Cortex of kidney (tissue), 1 donor: ENCODE measurements at places on chromosomes 5 and 9.

DNA sequence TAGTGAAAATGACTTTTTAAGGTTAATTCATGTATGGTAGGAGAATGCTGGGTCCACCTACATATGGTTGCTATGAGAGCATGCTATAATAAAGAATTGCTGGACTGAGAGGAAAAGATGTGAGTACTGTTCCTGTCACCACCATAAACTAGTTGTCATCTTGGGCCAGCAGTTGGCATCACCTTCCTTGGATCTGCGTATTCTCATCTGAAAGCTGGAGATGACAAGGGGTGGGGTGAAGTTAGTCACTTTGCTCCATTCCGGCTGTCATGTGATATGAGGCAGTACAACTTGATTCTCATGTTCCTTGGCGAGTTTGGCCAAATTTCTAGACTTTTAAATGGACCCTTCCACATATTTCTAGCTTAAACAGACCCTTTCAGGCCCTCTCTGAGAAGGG is 33.3 kb downstream of the PIP5K1B start:
- DNase-seq, result no peak

- no peak for DNase-seq
Measured at GRCh38 chr5:147590096-147590495, 80.2 kb upstream of the DPYSL3 start.

- no peak for DNase-seq
Measured at GRCh38 chr5:33611877-33612276, 171.1 kb downstream of the TARS1 start.

DNA sequence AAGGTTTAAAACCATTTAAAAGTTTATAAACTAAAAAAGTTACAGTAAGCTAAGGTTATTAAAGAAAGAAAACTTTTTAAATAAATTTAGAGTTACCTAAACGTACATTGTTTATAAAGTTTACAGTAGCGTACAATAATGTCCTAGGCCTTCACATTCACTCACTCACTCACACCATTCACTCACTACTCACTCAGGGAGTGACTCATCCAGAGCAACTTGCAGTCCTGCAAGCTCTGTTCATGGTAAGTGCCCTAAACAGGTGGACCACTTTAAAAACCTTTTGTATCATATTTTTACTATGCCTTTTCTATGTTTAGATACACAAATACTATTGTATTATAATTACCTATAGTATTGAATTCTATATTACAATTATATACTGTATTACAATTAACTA is 190.8 kb upstream of the RASA1 start:
- no peak for DNase-seq

DNA sequence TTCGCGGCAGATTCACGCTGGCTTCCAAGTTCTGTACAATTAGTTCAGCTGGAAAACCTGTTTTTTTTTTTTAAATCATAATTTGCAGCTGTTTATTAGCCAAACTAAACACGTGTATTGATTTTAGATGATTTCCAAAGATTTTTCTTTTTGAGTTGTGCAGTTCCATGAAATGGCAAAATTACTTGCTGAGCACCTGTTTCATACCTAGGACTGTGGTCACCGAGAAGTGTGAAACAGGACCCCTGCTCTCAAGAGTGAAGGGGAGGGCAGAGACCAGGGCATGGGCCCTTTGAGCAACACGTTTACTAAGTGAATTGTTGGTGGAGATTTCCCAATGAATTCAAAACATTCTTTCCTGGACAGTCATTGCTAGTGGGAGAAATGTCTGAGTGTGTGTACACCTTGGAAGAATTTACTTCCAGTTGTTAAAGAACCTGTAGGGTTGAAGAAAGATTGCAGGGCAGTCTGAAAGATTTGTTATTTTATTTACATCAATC is 688 bp downstream of the SNX24 start:
- no peak for DNase-seq

GRCh38 chr5:8908055-8908683 is 637.7 kb downstream of the SEMA5A start:
- DNase-seq, result no peak

- DNase-seq, result no peak
Measured at GRCh38 chr9:18759827-18760226, 273.2 kb downstream of the SAXO1 start.

DNA sequence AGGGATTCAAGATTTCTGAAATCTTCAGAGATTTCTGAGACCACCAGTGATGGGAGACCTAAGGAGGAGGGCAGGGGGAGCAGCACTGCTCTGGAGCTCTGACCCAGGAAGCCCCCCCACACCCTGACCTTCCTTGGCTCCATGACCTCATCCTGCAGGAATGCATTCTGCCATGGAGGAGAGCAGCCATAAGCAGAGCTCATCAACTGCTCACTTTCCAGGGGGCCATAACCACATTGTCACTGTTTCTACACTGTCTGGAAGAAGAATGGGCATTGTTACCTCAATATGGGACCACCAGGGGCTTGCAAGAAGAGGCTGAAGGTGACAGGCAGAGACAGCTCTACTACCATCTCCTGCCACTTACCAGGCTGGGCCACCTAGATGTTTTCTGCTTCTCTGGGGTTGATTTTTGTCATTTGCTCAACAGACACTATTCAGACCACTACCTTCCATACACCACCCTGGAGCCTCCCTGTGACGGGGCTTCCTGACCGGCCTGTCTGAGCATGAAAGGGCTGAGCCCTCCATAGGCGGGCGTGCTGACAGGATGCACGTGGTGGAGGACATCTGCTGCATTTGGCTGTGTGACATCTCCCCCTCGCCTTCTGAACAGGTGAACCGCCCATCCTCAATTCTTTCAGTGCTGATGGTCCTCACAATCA is 2.3 kb upstream of the TSC1 start:
- no peak for DNase-seq

GRCh38 chr9:76219560-76220151 is 174.6 kb downstream of the RFK start:
- DNase-seq, result no peak

GRCh38 chr9:105138306-105138801 is 106.1 kb upstream of the SLC44A1 start:
- no peak for DNase-seq

- DNase-seq, result no peak
Measured at GRCh38 chr5:78593465-78593864, 55.1 kb downstream of the LHFPL2 start.

DNA sequence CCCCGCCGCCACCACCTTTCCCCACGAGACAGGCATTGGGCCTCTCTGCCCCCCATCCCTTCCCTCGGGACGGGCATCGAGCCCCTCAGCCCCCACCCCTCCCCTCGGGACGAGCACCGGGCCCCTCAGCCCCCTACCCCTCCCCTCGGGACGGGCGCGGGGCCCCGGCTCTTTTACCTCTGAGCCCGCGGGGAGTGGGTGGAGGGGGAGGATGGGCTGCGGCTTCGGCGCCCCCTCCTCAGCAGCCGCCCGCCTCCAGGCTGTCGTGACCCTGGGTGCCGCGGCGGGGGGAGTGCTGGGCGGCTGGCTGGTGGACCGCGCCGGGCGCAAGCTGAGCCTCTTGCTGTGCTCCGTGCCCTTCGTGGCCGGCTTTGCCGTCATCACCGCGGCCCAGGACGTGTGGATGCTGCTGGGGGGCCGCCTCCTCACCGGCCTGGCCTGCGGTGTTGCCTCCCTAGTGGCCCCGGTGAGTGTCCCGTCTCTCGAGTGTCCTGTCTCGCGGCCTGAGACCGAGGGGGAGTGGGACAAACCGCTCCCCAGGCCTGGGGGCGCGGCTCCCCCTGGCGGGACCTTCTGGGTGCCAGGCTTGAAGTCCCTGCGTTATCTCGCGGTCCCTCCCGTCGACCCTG is 791 bp downstream of the SLC2A8 start:
- DNase-seq, result no peak

DNA sequence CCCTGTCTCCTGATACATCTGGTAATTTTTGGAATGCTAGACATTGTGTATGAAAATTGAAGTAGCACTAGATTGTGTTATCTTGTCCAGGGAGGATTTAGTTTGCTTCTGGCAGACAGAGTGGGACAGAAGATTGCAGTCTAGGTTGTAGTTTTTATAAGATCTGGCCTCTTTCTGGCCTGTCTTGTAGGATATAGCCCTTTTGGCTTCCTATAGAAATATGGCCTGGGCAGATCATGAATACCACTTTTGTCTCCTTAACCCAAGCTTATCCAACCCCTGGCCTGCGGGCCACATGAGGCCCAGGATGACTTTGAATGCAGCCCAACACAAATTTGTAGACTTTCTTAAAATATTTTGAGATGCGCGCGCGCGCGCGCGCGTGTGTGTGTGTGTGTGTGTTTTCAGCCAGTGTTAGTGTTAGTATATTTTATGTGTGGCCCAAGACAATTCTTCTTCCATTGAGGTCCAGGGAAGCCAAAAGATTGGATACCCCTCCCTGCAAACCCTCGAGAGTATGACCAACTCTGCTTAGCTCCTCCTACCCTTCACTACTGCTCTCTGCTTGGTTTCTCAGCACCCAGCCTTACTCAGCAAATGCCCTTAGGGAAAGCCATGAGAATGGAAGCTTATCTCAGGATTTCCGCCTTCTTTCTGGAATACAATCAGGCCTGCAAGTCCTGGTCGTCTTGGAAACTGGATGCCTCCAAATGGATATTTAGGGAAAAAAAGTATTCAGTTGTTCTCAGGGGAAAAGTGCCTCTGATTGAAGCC is 26.5 kb downstream of the ANKRD33B start:
- DNase-seq, result no peak

DNA sequence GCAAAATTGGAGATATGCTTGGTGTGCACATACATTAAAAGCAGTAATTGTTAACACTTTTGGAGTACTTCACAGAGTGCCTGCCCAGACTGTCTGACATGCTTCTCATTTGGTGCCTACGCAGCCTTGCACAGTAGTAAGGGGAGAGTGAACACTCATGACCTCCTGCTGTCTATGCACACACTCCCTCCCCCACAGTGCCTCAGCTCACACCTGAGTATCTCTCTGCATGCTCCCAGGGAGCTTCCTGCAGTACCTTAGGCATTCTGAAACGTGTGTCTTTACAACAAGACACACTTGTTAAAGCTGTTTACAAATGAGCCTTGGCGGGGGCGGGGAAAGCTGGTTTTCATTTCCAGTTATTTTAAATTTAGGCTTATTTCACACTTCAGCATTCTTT is 18.0 kb downstream of the MAP3K1 start:
- DNase-seq, result no peak

DNA sequence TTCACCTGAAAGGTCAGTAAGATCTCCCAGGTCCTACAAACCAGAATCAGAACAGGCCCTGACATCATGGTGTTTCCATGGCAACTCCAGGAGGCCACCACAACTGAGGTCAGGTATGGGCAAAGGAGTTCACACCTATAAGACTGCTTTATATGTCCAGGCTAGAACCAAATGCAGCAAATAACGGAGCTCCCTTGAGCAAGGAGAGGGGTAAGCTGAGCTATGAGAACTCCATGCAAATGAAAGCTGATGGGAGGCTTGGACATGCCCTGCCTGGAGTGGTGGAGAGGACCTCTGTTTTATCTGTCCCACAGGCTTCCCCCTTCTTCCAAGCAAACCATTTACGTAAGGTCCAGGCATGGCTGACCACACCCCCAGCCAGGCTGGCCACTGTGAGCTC is 207.7 kb downstream of the SPOCK1 start:
- no peak for DNase-seq

GRCh38 chr9:33107762-33108161 is 31.3 kb upstream of the SMU1 start:
- DNase-seq, result no peak

DNA sequence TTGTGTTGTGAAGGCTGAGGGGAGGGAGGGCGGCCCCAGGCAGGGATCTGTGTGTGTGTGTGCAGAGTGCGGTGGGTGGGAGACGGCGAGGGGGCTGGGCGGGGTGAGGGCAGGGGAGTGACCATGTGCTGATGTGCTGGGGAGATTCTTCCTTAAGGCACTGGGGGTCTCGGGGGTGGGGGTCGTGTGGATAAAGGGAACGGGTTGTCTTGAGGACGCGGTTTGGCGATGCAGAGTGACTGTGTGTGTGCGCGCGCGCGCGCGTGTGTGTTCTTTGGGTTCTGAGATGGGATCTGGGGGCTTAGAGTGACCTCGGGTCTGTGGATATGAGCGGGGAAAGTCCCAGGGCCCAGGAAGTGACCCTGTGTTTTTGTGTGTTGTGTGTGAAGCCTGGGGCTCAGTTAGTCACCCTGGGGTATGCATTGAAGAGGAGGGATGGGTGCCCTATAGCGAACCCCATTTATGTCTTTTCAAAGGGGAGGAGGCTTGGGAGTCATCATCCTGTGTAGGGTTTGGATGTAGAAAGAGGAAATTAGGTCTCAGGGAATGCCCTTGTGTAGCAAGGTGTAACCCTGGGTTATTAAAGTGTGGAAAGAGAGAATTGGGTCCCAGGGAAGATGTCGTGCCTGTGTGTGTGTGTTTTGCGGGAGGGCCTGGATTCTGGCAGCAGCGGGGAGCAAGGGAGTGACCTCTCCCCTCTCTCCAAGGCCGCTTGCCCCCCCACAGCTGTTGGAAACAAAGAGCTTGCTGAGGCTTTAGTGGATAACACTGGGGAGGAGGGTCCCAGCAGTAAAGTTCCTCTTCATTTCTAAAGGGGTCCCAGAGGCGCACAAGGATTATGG is 1.4 kb downstream of the TMEFF1 start:
- DNase-seq, result no peak

GRCh38 chr5:59922220-59922619 is 28.7 kb upstream of the PDE4D start:
- no peak for DNase-seq

- DNase-seq, result no peak
Measured at GRCh38 chr9:97176206-97176605, 131.3 kb upstream of the CCDC180 start.

- no peak for DNase-seq
Measured at GRCh38 chr9:29751226-29751625, 2177.9 kb upstream of the C9orf72 start.

DNA sequence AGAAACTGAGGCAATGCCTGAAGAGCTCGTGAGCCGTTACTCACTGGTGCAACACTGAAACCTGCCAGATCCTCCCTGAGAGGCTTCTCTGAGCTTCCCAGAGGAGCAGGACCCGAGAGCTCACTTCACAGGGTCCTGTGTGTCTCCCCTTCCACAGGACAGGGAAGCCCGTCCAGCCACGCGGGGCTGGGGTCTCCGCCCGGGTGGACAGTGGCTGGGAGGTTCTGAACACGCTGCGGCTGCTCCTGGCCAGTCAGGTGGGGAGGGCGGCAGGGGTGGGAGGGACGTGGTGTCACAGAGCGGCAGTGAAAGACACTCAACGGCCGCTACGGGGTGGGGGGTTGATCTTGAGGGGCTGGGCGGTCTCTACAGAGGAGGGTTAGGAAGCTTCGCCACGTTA is 290 bp upstream of the ZDHHC11 start:
- DNase-seq, result no peak

GRCh38 chr5:158203261-158203660 is 344.3 kb upstream of the CLINT1 start:
- no peak for DNase-seq

DNA sequence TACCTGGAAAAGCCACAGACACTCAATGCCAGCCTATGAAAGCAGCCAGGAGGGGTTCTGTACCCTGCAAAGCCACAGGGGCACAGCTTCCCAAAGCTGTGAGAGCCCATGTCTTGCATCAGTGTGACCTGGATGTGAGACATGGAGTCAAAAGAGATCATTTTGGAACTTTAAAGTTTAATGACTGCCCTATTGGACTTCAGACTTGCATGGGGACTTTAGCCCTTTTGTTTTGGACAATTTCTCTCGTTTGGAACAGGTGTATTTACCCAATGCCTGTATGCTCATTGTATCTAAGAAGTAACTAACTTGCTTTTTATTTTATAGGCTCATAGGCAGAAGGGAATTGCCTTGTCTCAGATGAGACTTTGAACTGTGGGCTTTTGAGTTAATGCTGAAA is 244.9 kb upstream of the TYRP1 start:
- DNase-seq, result no peak
